Germinal center (tissue), 1 donor: ENCODE measurements at places on chromosomes 16 and 17.

GRCh38 chr16:88533932-88534637 lies 36.1 kb upstream of the ZC3H18 start:
- peak; percentile 92 for DNase-seq

GRCh38 chr16:53159781-53160436 lies 105.1 kb downstream of the CHD9 start:
- DNase-seq: peak; percentile 36

DNA sequence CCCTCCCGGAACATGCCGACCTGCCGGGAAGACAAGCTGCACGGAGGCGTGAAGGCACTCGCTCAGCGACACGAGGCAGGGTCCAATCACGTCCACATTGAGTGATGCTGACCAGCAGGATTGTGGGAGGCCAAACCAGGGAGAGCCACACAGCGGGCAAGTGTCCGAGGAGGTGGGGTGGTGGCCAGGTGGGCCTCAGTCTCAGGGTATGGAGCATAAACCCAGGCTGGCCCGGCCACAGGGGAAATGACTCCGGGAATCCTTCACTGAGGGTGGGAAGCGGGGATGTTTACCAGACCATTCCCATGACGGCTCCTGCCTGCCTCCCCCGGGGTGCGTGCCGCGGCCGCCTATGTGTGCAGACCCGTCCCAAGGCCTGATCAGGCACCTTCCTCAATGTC lies 62.5 kb downstream of the RPH3AL start:
- no peak for DNase-seq

DNA sequence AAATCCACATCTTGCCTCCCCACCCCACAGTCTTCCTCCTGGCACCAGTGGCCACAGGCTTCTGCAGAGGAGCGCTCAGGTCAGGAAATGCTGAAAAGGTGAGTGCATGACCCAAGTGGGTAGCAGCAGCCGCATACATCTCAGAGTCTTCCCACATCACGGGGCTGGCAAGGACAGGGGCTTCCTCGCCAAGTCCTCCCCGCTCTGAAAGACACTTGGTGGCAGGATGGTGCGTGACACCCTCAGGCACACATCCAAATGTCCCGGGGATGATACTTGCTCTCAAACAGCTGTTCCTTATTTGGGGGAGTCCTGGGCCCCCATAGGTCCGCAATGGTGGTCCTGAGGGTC lies 8.8 kb upstream of the SLC16A5 start:
- no peak for DNase-seq

- DNase-seq: no peak
Observed at GRCh38 chr16:71767060-71767900, 41.4 kb downstream of the AP1G1 start.

DNA sequence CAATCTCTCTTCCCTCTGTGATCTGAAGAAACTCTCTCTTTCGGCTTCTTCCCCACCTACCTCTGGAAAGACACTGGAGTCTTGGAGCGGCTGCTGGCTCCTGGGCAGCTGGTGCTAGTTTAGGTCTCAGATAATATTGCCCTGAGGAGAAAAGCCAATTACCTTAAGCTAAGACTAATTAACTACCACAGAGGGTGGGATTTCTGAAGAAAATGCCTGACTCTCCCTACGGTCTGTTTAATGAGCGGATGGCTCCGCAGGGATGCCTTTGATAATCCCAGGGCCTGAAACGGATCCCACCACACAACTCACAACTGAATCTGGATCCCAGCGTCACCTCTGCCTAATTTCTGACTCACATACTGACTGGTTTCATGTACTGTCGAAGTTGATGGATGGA lies 127.0 kb upstream of the NLRP1 start:
- DNase-seq: no peak
